ENCODE measurements at places on chromosomes 7 and 10.

DNA sequence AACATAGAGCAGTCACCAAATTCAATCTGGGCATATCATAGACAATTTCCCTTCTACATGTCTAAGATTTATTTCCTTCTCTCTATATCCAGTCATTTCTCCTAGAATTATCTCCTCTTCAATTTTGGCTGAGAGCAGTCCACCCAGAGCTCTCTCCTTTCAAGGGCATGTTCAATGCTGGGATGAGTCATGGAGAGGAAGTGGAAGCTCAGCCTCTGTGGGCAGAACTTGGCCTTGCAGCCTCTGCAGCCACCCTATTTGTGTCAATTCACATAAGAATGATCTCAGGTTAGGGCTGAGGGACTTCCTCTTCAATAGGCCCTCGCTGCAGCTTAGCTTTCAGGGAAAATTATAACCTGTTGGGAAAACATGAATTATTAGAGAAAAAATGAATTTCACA is 560.8 kb downstream of the POM121L12 start:
- no peak for DNase-seq

DNA sequence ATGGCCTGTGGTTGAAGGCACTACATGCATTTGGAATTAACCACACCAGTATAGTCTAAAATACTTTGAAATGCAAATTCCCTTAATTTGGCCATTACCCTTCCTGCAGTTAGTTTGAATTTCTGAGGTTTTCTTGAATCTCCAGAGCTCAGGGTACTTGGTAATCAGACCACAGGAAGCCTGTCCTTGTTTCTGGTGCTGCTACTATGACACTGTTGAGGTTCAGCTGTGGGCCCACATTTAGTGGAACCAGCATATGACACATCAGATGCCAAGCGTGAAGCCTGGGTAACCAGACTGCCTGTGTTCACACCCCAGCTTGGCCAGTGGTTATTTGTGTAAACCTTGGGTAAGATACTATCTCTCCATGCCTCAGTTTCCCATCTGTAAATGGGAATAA is 124.3 kb downstream of the SNX10 start:
- DNase-seq: no peak

- no peak for DNase-seq
Observed at GRCh38 chr7:108589874-108590273, 20.2 kb downstream of the DNAJB9 start.

GRCh38 chr10:131211146-131211545 is 100.4 kb downstream of the TCERG1L start:
- DNase-seq: no peak

DNA sequence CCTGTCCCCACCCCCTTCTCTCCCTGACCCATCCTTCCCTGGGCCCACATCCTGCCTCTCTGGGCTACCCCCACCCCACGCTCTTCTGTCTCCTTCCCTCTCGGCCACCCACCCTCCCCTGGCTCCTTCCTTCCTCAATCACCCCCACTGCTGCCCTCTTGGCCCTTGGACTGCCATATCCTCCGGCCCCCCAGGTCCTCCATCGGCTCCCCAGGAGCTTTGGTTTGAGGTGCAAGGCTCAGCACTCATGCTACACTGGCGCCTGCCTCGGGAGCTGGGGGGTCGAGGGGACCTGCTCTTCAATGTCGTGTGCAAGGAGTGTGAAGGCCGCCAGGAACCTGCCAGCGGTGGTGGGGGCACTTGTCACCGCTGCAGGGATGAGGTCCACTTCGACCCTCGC is 10.9 kb downstream of the EPHB6 start:
- DNase-seq: no peak

GRCh38 chr10:12701696-12702095 is 299.8 kb downstream of the CCDC3 start:
- no peak for DNase-seq

DNA sequence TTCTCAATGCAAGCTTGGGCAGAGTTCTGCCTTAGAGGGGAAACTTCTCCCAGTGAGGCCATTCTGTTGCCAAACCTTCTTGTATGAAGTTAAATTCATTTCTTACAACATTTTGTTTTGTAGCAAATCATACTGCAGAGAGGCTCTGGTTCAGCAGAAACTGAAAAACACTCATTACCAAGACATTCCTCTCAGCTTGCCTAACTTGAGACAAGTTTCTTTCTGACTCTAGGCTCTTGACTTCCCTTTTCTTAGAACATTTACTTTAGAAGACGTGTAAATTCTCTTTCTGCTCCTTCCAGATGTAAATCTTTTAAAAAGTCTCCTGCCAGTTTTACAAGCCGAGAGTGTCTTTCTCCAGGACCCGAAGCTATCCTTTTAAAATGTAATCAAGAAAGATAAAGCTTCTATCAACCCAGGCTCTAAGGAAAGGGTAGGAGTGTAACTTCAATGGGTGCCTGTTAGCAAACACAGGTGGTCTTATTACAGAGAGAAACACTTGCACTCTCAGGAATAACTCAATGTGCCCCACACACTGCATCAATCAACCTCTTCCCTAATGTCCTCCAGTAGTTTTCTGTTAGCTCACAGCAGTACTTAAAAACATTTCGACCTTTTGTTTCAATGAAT is 80.5 kb upstream of the TAS2R16 start:
- no peak for DNase-seq

DNA sequence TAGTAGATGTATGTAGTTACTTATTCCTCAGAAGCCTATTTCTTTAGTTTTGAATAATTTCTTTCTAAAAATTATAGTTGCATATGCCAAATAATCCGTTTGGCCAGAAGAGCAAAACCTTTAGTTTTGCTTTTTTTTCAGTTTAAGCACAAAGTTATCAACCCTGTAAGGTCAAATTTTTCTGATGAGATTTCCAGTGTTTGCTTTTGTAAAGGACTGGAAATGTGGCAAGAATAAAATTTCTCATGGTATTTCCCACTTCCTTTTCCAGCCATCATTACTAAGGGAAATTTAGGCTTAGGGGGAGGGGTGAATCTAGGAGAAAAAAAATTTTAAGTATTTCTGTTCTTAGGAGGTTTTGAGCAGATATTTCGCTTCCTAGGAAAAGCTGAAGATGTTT is 7.6 kb downstream of the CALD1 start:
- no peak for DNase-seq

- DNase-seq: no peak
Observed at GRCh38 chr10:131857156-131858117, 43.4 kb upstream of the PPP2R2D start.

Measured in effector memory CD4-positive, alpha-beta T cell (primary cell).